NCI-H1105 (cell line): ENCODE measurements at places on chromosomes 2 and 18.

- DNase-seq = no peak
These were observed 20.0 kb downstream of the HDLBP start for GRCh38 chr2:241295326-241296095.

DNA sequence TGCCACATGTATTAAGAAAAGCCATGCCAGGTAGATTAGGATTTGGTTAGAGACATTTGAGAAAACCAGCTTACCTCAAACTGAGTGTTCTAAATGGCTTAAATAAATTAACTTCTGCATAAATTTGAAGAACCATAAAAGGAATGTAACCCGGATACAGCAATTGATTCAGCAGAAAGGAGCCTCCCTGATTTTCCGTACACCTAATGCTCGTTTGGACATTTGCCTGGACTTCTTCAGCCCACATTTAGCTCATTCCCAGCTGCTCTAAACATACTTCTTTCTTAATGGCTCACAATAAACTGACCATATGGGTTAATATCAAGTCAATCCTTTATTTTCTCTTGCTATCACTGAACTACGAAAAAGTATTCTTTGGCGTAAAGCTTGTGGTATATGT, 392.4 kb downstream of the ZNF516 start:
- no peak for DNase-seq

- no peak for DNase-seq
These were observed 26.5 kb upstream of the ABI2 start for GRCh38 chr2:203301667-203302066.

DNA sequence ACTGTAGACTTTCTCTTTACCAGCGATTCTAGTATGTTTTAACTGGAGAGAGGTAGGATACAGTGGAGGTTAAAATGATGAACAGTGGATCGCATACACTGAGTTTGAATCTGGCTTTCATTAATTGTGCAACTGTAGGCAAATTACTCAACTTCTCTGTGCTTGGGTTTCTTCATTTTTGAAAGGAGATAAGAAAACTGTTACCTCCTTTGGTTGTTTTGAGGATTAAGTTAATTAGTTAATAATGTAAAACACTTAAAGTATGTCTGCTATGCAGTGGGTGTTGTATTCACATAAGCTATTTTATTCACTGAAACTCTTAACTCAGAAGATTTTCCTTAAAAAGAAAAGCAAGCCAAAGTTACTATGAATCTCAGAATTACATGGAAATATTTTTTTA, 111.8 kb upstream of the CYP20A1 start:
- DNase-seq = no peak

GRCh38 chr2:15260835-15261234, 300.3 kb downstream of the NBAS start:
- DNase-seq = no peak

DNA sequence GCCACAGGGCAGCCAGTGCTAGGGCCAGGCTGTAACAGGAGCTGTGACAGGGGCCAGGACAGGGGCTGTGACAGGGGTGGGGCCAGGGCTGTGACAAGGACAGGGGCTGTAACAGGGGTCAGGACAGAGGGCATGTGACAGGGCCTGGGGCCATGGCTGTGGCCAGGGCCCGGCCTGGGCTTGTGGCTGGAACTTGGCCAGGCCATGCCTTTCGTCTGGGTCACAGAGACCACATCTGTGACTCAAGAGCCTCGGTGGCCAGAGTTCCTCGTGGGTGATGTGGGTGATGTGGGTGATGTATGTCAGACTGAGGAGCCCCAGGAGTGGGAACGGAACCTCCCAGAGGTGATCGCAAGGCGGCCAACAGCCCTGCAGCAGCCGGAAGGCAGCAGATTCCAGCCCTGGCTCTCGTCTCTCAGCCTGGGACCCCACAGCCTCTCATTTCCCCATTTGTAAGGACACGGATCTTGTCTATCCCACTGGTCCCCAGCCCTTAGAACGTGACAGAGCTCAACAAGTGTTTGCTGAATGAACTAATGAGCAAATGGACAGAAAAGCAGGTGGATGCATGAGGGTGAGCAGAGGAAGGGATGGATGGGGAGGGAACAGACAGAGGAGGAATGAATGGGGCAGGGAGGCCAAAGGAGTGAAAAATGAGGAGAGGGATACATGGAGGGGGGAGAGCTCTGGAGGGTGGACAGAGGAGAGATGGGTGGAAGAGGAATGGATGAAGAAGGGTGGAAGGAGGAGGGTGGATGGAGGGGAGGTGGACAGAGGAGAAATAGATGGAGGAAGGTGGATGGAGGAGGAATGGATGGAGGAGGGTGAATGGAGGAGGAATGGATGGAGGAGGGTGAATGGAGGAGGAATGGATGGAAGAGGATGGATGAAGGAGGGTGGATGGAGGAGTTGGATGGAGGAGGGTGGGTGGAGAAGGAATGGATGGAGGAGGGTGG, 17.3 kb downstream of the ESPNL start:
- DNase-seq = no peak

GRCh38 chr2:106232638-106233349, 38.7 kb upstream of the UXS1 start:
- DNase-seq = no peak

DNA sequence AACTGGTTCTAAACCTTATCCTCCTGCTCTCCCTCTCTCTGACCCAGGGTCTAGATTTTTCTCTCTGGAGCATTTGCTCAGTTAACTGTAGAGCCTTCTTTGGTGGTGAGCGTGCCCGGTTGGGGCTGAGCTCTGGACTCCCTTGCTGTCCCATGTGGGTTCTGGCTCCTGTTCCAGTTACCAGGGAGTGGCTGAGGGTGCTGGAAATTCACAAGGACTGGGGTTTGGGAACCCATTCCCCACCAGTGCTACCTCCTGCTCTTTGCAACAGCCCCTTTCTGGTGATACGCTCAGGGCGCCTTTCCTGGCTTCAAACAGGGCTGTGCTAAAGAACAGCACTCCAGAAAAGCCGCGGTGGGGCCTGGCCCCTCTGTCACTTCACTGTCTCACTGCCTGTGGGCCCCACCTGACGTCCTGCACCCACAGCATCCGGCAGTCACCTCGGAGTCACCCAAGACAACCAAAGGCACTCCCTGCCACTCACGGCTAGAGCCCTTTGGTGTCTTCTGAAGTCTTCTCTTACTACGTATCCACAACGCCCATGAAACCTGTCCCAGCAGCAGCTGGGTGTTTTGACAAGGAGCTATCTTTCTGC, 41.3 kb downstream of the CAPN13 start:
- no peak for DNase-seq

GRCh38 chr2:176178038-176178756, 10.3 kb upstream of the HOXD1 start:
- peak; percentile 80 for DNase-seq

DNA sequence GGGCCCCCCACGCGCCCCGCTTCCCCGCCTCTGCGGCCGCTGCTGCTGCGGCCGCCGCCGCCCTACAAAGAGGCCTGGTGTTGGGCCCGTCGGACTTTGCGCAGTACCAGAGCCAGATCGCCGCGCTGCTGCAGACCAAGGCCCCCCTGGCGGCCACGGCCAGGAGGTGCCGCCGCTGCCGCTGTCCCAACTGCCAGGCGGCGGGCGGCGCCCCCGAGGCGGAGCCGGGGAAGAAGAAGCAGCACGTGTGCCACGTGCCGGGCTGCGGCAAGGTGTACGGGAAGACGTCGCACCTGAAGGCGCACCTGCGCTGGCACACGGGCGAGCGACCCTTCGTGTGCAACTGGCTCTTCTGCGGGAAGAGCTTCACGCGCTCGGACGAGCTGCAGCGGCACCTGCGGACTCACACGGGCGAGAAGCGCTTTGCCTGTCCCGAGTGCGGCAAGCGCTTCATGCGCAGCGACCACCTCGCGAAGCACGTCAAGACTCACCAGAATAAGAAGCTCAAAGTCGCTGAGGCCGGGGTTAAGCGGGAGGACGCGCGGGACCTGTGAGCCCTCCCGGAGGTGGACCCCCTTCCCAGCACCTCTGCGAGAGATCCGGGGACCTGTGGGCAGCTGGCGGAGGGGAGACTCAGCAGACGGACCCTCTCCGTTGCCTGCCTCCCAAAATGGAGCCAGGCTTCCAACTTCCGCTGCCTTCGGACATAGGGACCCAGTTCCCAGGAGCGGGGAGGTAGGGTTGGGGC, 1.9 kb downstream of the SP5 start:
- no peak for DNase-seq

DNA sequence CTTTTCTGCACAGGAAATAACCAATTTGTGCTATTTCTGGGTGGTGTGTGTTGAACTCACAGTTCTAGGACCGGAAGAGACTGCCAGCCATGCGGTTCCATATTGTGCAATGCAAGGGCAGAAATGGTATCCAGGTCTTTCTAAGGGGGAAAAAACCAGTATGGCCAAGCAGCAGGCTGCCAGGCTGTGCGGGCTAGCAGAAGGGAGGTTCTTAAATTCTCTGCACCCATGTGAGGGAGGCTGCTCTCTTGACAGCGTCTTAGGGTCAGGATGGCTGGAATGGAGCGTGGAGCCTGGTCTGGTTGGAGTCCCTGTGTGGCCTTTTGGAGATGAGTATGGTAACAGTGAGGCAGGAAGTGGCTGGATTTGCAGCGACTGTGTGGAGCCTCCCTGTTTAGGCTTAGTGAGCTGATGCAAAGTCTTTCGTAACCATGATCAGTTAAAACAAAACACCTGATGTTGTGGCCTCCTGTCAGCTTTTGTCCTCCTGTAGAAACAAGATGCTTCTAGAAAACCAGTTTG, 52.6 kb downstream of the NCK2 start:
- no peak for DNase-seq

DNA sequence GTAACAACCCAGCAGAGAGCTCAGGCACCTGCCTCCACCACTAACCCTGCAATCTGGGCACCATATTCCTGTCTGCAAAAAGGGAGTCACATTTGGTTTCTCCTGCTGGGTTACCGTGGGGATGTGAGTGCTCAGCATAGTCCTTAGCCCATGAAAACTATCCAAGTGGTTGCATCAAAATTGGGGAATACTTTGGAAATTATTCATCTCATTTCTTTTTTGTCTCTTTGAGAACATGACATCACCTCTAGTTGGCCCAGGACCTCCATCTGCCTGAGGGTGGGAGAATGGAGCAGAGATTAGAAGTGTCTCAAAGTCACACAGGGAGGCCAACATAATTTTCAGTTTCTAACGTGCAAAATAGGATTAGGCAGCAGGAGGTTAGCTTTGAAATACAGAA, 19.3 kb upstream of the SPP2 start:
- no peak for DNase-seq

- DNase-seq = no peak
These were observed 76.0 kb downstream of the UXS1 start for GRCh38 chr2:106117882-106118684.

GRCh38 chr2:127277028-127277427, 16.9 kb downstream of the ERCC3 start:
- no peak for DNase-seq

- DNase-seq = no peak
These were observed 48.8 kb upstream of the LPIN2 start for GRCh38 chr18:3061581-3062312.

DNA sequence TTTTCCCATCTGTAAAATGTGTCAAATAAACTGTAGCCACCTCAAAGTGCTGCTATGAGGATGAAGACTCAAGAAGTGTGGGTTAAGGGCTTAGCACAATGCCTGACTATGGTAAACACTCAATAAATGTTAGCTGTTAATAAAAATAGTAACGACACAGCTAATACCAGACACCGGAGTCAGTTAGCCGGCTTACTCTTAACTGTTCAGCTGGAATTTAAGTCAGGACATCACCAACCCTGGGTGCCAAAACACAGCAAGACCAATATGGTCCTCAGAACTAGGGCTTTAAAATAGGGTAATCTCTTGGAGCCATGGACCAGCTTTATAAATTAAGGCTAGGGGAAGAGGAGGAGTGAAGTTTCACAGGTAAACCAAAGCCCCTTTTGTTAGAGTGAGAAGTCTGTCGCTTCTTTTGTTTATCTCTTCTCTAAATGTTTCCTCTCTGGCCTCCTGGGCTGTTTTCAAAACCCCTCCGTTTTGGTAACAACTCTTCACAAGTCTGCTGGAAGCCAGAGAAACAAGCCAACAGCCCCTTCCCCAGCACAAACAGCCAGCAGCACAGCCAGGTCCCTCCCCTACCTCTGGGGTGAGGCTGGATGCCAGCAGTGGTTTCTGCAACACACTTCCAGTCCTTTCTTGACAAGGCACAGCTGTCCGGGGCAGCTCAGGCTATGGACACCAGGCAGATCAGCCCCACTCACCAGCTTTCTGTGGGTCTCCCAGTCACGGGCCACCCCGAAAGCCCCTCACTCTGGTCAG, 13.8 kb upstream of the FZD7 start:
- DNase-seq = no peak

DNA sequence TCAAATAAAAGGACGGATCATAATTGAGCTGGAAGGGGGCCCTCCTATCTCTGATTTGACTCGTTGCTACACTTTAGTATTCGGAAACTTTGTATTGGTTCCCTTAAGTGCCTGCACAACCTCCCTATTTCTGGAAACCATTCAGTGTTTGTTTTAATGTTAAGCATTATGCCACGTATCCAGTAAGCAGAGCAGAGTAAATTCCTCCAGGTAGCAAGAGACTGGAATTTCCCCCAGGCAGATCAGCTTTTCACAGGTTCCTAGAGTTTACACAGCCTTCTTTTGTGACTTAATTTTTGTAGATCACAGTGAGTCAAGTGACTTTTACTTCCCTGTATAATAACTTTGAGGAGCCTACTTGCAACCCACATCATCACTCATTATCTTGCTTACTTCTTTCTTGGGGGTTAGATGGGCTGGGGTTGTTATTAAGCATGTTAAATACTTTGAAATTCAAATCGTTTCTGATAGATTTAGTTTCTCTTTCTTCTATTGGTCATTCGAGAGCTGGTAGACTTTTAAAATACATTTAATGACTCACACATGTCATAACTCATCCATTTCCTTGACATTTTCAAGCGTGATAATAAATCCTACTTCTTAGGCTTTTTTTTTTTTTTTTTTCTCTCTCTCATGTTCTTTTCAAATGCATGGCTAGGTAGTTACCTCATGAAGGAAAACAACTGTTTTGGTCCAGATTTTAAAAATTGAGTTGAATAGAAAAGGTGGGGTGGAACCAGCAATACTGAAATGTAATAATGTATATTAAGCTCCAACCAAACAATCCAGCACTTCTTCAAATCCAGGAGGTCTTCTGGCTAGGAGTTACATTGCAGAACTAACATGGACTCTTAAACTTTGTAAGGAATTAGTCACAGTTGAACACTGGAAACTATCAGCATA, 219.3 kb downstream of the NEDD4L start:
- no peak for DNase-seq

GRCh38 chr2:98512699-98513098, 68.0 kb downstream of the INPP4A start:
- no peak for DNase-seq

DNA sequence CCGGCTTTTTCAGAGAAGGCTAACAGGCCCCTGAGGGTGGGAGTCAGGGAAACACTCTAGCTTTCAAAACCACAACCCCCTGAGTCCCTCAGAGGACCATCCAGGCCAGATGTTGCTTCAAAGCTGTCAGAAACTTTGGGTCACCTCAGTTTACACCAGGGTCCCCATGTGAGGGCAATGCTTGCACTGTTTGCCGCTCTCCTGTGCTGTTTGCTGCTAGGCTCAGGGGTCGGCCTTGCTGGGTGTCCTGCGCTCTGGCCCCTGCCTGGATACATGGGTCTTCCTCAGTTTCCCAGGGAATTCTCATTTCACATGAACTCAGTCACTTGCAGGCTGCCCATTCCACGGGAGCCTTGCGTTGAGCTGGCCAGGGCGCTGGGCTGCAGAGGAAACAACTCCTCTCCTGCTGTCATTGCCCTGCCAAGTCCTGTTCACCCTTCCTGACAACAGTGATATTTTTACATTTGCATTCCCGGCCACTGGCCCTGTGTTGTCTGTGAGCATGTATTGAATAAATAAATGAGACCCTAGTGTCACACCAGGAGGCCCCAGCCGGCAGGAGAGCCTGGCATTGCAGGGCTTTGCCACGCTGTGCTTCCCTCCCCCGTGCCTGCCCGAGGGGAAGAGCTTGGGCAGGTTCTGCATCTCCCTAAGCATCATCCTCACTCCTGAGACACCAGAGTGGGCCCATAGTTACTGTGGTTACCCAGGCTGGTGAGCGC, 73.2 kb upstream of the RAB6C start:
- no peak for DNase-seq
